ENCODE measurements at places on chromosomes 3 and 15. TPM values are rescaled to one million over a fixed set of nuclear protein-coding genes. Genes with fewer than 3 reads are reported as not detected.

Gene C2CD4A
- 0.87 TPM for total RNA-seq

GRCh38 chr15:25439369-25439836 is 579 bp upstream of the UBE3A start:
- DNase-seq, result peak; percentile 36

- DNase-seq, result no peak
Observed at GRCh38 chr3:156649681-156650080, 24.7 kb upstream of the TIPARP start.

- no peak for DNase-seq
Observed at GRCh38 chr15:77596821-77597803, 35.6 kb downstream of the LINGO1 start.

GRCh38 chr3:43757666-43758321 is 67.1 kb downstream of the ABHD5 start:
- no peak for DNase-seq

- DNase-seq, result peak; percentile 41
Observed at GRCh38 chr3:23751212-23751723, 54.5 kb upstream of the UBE2E1 start.

GRCh38 chr3:70064194-70064779 is 64.8 kb downstream of the SAMMSON start:
- DNase-seq, result peak; percentile 48

Gene ACY1
- total RNA-seq, result 10.7 TPM

Gene KCNH8
- not detected for total RNA-seq
